ENCODE measurements at places on chromosomes 2 and 18.

DNA sequence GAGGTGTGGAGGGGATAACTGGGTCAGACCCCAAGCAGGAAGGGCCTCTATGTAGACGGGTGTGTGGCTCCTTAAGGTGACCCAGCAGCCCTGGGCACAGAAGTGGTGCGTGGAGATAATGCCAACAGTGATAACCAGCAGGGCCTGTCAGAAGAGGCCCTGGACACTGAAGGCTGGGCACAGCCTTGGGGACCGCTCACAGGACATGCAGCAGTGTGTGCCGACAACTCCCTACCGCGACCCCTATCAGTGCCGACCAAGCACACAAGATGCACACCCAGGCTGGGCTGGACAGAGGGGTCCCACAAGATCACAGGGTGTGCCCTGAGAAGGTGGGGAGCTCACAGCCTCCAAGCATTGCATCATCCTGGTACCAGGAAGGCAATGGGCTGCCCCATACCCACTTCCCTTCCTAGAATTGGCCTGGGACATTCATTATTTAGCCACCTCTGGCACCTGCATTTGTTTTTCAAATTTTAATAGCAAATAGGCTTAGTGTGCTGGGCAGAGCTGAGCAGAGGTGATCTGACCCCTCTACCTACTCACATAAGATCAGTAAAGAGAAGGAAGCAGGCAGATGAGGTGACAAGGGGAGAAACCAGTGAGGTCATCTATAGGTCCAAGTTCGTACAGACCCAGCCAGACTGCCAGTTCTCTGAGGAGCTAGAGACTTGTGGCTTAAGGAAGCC lies 55.2 kb downstream of the BCL11A start:
- no peak for DNase-seq

- DNase-seq: no peak
Measured at GRCh38 chr18:77776104-77776503, 526.5 kb downstream of the GALR1 start.

DNA sequence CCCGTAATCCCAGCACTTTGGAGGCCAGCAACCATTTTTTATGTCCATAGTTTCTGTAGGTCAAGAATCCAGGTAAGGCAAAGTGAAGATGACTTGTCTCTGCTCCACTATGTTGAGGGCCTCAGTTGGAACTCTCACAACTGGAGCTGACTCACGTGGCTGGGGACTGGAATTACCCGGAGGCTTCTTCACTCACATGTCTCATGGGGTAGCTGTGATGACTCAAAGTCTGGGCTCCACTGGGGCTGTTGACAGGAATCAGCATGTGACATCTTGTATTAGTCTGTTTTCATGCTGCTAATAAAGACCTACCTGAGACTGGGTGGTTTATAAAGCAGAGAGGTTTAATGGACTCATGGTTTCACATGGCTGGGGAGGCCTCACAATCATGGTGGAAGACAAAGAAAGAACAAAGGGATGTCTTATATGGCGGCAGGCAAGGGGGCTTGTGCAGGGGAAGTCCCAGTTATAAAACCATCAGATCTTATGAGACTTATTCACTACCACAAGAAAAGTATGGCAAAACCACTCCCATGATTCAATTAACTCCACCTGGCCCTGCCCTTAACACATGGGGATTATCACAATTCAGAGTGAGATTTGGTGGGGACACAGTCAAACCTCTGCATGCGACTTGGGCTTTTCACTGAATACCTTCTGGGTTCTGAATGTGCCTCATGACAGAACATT lies 7.8 kb upstream of the PPP1R1C start:
- DNase-seq: no peak

DNA sequence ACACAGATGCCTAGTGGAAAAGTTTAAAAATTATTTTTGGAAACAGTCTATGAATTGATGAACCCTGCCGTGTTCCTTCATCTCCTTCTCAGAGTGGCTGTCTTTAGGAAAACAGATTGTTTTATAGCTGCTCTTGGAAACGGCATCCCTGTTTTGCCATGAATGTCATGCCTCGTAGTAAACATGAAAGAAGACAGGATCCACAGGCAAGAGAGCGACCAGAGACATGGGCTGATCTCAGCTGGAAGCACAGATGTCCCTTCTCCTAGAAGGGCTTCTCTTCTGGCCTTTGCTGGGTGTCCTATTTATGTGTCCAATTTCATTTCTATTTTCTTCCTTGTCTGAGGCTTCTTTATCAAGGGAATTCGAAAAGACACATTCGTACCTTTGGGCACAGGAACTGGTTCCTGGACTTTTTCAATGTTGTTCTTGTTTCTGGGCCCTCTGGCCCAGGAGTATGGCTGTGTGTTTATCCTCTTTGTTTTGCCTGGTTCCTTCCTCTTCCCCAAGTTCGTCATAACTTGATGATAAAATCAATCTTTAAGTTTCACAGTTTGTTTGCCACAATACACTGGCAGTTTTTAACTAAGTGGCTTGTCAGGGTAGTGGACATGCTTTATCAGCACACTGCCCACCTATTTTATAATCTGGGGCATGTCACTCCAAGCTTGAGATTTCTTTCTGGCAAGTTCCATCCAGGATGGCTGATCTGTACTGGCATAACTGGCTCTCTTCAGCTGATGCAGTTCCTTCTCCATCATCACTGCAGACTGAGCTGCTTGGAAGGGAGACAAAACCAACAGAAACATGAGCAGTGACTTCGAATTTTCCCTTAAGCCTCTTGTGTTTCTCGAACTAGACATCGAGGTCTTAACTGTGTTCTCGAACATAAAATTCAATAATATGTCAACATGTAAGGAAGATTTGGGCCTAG lies 63.2 kb upstream of the MGAT4A start:
- DNase-seq: no peak

GRCh38 chr2:161725297-161725696 lies 101.1 kb downstream of the SLC4A10 start:
- DNase-seq: no peak

- DNase-seq: no peak
Measured at GRCh38 chr2:157789933-157790511, 86.1 kb downstream of the ACVR1 start.

- DNase-seq: no peak
Measured at GRCh38 chr2:222295368-222296062, 3.3 kb downstream of the PAX3 start.

- DNase-seq: no peak
Measured at GRCh38 chr18:58578835-58579560, 49.9 kb downstream of the ALPK2 start.

GRCh38 chr2:3160751-3161330 lies 216.8 kb downstream of the EIPR1 start:
- no peak for DNase-seq

- no peak for DNase-seq
Measured at GRCh38 chr2:224263571-224264043, 138.3 kb downstream of the FAM124B start.

DNA sequence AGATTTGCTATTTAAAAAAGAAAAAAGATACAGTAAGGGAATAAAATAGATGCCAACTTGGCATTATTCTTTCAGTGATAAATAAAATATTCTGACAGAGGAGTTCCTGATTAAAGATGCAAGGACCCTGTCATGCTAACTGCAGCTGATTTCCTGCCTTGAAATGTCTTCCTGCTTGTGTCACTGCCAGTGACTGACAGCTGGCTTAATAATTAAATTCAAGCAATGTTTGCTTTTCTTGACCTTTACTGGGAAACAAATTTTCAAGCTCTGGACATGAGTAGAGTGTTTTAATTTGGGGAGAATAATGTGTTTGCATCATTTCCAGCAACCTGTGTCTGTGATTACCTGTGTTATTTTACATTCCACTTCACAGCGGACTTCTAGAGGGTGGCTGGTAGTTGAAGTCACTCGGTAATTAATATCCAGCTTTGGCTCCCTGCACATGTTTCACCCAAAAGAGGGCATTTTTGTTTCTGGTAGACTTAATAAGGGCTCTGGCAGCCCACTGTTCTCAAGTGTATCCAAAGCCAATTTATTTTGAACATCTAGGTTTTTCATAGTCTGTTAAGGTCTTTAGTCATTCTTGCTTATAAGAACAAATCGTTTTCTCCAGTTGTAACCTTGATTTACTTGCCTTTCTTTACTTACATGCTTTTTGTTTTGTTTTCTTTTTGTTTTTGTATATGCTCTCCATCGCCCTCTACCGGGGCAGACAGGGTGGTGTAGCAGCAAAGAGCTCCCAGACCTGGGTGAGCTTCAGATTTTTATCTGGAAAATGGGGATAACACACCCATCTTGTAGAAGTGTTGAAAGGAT lies 48.5 kb upstream of the PROKR1 start:
- peak; percentile 75 for DNase-seq

- no peak for DNase-seq
Measured at GRCh38 chr2:53690876-53691275, 76.7 kb upstream of the CHAC2 start.

DNA sequence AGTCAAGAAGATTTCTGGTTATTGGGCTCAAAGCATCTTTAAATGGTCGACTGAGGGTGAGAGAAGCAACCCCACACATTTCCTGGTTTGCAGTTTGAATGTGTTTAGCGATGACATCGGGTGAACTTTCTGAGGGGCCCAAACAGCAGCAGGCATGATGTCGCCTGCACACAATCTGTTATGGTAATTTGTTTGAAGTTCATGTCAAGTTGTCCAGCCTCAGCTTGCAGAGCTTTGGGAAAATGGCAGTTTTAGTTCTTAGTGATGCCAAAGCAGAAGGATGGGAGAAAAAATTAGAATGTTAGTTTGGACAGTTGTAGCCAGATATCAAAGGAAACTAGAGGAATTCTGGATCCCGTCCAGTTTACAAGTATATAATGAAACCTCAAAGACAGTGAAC lies 284.6 kb downstream of the MBD5 start:
- no peak for DNase-seq

GRCh38 chr2:20571231-20571630 lies 79.7 kb downstream of the HS1BP3 start:
- no peak for DNase-seq

All from K562 (cell line).